ENCODE measurements at places on chromosomes 7 and 10.

GRCh38 chr10:10831085-10831484 is 186.6 kb upstream of the CELF2 start:
- no peak for DNase-seq

GRCh38 chr7:15330943-15331342 is 230.9 kb downstream of the AGMO start:
- DNase-seq, result no peak

DNA sequence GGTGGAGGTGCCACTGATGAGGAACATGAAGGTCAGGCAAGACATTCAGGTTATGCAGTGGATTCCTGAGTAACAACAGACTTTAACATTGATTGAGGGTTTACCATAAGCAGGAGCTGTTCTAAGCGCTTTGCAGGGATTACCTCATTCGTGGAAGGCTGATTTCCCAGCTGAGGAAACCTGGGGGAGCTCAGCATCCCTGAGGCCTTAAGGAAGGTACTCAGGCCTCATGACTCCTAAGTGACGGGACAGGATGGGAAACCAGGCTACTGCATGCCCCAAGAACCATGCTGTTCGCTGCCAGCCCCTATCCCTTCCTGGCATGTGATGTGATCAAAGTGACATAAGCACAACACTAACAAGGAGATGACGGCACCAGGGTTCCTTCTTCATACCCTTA is 143.6 kb upstream of the NFE2L3 start:
- DNase-seq, result no peak

- no peak for DNase-seq
These were observed 51.2 kb upstream of the PCBD1 start for GRCh38 chr10:70939441-70940003.

- DNase-seq, result no peak
These were observed 63.7 kb upstream of the CREB5 start for GRCh38 chr7:28348636-28349035.

- DNase-seq, result no peak
These were observed 483.0 kb downstream of the PLXDC2 start for GRCh38 chr10:20299034-20299736.

DNA sequence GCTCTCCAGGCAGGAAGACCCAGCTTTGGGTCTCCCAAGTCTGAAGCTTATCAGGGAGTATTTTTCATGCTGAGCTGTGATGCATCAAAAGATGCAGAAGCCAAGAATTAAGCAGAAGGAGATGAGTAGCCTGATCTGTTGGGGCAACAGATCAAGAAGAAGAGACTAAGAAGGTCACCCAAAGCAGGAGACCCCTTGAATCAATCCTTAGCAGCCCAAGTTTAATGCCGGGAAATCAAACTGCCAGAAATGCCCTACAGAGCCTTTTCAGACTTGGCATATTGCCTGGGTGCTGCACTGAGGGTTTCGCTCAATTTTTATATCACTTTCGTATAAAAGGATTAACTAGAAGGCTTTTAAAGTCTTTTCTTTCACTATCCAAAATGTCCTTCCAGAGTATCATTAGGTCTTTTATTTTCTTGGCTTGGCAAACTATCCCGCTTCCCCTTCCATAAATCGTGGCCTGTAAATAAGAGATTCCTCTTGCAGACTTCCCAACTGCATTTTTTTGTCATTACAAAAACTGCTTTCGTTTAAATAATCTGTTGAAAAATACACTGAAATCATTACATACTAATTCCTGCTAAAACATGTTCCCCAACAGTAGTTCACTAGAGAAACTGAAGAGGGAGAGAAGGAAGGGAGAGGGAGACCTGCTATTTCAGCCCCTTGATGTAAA is 49.0 kb upstream of the STK17A start:
- no peak for DNase-seq

DNA sequence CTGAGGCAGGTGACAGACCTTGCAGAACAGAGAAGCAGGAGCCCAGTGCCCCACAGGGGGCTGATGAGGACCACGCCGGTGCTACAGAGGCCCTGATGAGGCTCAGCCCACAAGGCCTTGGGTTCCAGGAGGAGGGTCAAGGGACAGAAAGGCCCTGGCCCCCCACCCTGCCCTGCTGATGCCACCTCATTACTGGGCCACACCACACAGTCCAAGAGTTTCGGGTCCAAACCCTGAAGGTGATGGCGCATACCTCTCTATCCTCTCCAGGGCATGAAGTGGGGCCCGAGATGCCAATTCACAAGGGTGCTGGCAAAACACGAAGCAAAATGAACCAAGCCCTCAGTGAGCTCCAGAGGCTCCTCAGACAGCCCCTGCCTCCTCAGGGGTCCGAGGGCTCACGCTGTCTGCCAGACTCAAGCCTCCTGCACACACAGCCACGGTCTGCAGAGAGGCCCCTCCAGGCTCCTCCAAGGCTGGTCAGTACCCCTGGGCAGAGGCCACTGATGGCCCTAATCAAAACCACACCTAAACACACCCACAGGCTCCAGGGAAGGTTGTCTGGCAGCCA is 32.3 kb downstream of the RASGEF1A start:
- peak; percentile 3 for DNase-seq
